Endodermal cell (in vitro differentiated cells): ENCODE measurements at places on chromosomes 4 and X.

DNA sequence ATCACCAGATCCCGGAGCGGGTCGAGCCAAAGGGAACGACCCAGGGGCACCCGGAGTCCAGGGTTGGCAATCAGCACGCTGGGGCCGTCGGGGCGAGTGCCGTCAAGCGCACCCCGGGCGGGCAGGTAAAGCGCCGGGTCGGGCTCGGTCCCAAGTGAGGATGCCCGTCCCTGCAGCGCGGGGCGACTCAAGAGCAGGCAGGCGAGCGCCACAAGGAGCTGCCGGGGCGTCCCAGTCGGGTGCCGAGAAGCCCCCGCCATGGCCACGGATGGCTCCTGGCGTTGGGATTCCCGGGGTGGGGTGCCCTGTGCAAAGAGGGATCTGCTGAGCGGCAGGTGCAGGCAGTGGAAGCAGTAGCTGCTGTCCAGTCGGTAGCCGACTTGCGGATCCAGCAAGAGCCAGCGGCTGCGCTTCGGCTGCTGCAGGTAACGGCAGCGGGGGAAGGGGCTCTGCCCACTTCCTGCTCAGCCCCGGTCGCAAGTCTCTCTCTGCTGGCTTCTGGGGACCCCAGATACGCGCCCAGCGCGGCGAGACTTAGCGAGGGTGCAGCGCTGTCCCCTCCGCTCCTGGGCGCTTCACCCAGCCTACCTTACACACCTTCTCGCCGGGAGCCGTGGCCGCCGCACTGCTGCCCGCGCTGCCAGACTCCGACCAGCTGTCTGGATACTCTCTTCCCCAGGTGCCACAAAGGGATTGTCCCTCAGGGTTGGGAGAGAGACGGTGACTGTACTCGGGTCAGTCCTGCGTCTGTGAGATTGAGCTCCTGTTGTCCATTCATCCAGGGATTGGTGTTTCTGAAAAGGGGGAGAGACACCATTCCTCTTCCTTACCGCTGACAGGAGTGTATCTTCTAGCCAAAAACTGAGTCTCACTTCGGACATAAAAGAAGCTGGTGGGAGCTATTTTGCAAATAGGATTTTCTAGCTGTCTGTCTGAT, at the start of gene FREM3:
FREM3 (minus strand) TSS at position 260 of the 937 bp plus-strand sequence; CDS start at position 260, 0 bp downstream.
- DNase-seq = peak; percentile 84

GRCh38 chr4:127622921-127623796, 9.6 kb upstream of the INTU start:
- DNase-seq = peak; percentile 94

- no peak for DNase-seq
Observed at GRCh38 chr4:173485164-173485563, 44.9 kb downstream of the HAND2 start.

GRCh38 chrX:69124108-69124507, 41.1 kb downstream of the PJA1 start:
- no peak for DNase-seq

DNA sequence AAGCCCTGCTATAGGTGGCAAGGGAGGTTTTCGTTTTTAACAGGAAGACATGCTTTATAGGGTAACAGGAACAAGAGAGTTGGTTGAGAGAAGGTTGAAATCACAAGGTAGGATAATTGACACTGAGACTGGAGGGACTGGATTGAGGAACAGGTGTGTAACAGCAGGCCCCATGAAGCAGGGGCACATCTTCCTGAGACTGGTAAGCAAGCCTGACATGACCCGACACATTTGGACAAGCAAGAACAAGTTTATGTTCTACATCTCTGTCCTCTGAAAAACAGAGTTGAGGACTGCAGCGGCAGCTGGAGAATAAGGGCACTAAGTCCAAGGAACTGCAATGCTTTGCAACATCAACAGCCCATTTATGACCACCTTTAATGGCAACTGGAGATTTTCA, 5.2 kb downstream of the RPS4X start:
- DNase-seq = no peak

- no peak for DNase-seq
Observed at GRCh38 chrX:18890724-18891547, 93.0 kb downstream of the PHKA2 start.

DNA sequence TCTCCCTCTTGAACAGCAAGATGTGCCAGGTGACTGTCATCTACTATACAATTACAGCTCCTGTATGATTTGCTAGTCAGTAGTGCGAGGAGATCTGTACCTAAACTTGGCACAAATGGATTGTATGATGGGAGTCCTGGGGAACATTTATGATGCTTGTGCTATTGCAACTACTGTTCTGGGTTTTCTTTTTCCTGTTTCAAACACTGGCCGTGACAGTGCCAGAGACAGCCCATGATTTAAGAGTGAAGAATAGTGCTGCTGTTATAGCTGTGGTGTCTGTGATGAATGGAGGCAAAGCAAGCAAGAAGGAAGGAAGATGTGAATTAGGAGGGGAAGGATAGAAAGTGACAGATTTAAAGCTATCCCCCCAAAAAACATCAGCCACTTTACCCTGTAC, 1868.9 kb downstream of the PCDH7 start:
- no peak for DNase-seq

- peak; percentile 35 for DNase-seq
Observed at GRCh38 chr4:140316799-140317198, 56.6 kb upstream of the SCOC start.

- no peak for DNase-seq
Observed at GRCh38 chr4:38386654-38387188, 277.3 kb upstream of the KLF3 start.

GRCh38 chr4:27089186-27089585, 228.5 kb downstream of the STIM2 start:
- DNase-seq = peak; percentile 34

DNA sequence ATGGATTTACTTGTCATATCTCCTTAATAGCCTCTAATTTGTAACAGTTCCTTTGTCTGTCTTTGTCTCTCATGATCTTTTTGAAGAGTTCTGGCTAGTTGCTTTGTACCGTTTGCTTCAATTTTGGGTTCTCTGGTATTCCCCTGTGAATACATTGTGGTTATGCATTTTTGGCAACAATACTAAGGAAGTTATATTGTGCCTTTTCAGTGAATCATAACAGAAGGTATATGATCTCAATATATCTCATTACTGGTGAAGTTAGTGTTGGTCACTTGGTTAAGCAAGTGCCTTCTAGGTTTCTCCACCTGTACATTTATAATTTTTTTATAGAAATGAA, 48.6 kb downstream of the DCLK2 start:
- DNase-seq = no peak

DNA sequence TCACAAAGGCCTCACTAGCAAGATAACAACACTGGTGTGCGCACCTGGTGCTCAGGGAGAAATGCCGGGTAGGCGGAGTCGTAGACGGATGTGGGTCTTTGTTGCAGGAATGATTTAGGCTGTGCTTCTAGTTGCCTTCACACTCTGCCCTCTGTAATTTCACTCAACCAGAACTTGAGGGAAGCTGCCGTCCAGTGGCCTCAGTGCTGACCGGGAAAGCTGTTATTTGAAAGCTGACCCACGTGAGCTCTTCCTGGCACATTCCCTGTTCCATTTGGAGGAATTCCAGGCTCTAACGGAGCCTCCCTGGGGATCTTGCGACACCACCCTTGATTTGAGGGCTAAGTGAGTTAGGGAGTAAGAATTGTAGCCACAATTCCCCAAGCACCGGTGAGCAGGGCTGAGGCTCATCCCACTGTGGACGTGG, 15.9 kb downstream of the SH3TC1 start:
- DNase-seq = no peak

DNA sequence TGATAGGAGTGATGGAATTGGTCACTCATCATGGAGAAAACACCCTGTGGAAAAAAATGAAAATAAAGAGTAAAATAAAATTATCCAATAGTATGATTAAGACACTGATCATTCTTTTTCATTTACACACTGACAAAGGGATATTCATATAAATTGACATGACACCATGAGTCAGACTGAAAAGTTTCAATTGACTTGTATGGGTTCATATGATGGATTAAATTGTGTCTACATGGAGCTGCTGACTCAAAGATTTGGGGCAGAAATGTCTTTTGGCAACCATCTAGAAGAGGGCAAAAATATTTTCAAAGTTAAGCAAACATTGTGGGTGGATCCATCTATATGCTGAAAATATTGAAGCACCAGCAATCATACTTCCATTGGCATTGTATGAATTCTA, 153.4 kb upstream of the PPP3CA start:
- DNase-seq = no peak

GRCh38 chr4:33494150-33494549, 2750.2 kb downstream of the ARAP2 start:
- DNase-seq = no peak

DNA sequence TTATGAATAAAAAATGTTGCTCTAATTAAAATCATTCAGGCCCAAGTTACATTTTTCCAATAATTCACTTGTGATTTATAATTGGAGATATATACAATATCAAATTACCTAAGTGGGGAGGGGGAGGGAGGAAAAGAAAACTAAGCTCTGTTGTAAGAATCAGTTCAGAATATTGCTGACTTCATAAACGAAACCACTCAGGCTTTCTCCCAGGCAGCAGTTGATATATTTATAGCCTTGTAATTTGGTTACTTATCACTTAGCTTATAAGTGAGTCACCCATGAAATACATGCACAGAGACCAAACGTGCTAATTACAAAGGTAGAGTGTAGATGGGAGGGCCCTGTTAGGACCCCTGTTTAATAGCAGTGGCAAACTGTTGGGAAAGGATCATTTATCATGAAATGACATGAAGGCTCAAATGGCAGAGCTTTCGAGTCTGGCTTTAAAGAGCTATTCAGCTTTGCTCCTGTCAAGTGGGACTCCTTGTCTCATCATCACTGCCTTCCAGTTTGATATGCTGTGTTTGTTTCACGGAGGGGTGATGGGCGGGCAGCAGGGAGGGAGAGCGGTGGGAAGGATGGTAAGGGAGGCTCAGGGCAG, 105.6 kb upstream of the PGRMC2 start:
- no peak for DNase-seq

DNA sequence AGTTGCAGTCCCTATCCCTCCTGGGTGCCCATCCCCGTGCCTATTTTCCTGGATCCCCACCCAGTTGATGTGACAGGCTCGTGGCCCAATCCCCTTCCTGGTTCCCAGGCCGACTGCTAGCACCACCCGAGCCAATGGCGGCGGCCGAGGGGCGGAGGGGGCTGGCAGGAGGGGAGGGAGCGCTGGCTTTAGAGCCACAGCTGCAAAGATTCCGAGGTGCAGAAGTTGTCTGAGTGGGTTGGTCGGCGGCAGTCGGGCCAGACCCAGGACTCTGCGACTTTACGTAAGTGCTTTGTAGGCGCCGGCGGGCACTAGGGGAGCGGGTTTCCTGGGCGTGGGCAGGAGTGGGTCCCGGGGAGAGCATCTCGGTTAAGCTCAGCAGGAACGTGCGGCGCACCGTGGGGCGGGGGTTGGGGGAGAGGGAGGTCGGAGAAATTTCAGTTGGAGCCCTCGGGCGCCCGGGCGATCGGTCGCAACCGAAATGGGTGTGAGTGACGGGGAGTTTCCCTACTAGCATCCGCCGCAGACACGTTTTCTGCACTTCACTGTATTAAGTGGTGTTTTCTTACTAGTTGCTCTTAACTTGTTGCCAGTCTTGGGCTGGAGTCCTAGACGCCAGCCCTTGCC, at the start of gene PLS3:
PLS3 (plus strand) TSS at position 197 of the 627 bp plus-strand sequence. CDS start 49,077 bp downstream, outside the sequence.
- peak; percentile 98 for DNase-seq

GRCh38 chr4:60221866-60222265, 978.3 kb upstream of the ADGRL3 start:
- no peak for DNase-seq

GRCh38 chr4:136812100-136812880, 720.0 kb downstream of the PCDH18 start:
- DNase-seq = no peak

DNA sequence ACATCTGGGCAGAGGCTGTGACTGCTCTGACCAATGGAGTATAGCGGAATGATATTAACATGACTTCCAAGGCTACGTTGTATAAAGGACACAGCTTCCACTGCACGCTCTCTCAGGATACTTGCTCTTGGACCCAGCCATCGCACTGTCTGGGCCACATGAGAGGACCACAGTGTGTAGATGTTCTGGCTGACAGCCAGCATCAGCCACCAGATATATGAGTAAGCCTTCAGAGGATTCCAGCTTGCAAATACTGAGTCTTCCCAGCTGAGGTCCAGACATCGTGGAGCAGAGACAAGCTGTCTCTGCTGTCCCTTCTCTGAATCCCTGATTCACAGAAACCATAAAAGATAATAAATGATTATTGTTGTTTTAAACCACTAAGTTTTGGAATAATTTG, 146.8 kb upstream of the USP9X start:
- DNase-seq = no peak

DNA sequence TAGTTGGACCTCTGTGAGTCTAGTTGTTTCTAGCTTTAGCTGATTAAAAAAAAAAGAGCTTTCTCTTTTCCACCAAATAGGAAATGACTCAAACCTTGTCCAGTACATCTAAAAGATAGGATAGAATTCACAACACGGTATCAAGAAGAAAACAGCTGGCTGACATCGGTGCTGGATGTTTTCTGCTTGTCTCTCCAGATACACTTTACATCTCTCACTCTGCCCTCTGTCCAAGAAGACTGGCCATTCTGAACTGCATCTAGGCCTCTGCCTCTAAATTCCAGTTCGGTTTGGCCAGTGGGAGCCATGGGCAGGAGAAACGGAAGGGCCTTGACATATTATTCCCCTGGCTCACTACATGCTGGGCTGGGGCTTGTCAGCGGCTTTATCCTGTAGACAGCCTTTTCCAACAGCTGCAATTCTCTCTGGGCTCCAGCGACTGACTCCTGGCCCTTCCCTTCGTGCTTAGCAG, 57.3 kb upstream of the SHISA3 start:
- DNase-seq = peak; percentile 66

- DNase-seq = no peak
Observed at GRCh38 chrX:21698272-21698671, 40.1 kb upstream of the KLHL34 start.

DNA sequence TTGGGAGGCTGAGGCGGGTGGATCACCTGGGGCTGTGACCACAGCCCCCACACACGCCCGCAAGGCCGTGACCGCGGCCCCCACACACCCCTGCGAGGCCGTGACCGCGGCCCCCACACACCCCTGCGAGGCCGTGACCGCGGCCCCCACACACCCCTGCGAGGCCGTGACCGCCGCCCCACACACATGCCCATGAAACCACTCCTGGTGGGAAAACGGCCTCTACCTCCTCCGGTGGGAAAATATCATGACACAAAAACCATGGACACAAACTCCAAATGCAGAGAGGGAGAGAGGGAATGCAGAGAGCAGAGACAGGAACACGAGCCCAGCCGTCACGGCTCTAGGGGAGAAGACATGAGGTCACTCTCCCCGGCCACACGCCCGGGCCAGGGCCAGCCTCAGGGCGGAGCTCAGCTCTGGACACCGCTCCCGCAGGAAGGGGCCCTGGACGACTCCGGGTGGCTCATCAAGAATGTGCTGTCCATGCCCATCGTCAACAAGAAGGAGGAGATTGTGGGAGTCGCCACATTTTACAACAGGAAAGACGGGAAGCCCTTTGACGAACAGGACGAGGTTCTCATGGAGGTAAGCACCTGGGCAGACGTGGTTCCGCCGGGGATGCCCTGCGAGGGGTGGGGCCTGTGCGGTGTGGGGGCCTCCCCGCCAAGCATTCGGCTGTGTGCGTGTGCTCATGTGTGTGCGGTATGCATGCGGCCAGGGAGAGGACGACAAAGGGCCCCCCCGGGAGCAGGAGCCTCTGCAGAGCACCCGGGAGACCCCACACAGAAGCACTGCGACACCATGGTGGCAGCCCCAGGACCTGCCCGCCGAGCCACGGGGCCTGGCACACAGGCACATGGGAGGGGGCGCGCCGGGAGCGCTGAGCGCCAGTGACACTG, 17.4 kb downstream of the ATP5ME start:
- DNase-seq = peak; percentile 44

- DNase-seq = peak; percentile 88
Observed at GRCh38 chrX:17046478-17047097, 100.1 kb downstream of the REPS2 start.
